ENCODE measurements at places on chromosomes 16 and 17.

DNA sequence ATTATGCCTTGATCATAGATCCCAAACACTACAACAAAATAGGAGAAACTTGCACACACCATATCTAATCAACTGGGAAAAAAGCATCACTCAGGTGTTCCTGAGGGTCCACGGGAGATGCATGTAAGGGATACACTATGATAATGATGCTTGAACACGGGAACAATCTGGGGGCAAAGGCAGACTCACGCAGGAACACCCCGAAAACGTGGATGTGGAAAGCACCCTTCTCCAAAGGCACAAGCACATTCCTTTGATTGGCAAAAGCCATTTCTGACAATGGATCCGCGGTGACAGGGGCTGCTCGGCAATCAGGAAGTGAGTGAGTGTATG lies 1.3 kb downstream of the ZNF652 start:
- DNase-seq: no peak

GRCh38 chr16:83227336-83227735 lies 580.4 kb upstream of the HSBP1 start:
- DNase-seq: no peak

DNA sequence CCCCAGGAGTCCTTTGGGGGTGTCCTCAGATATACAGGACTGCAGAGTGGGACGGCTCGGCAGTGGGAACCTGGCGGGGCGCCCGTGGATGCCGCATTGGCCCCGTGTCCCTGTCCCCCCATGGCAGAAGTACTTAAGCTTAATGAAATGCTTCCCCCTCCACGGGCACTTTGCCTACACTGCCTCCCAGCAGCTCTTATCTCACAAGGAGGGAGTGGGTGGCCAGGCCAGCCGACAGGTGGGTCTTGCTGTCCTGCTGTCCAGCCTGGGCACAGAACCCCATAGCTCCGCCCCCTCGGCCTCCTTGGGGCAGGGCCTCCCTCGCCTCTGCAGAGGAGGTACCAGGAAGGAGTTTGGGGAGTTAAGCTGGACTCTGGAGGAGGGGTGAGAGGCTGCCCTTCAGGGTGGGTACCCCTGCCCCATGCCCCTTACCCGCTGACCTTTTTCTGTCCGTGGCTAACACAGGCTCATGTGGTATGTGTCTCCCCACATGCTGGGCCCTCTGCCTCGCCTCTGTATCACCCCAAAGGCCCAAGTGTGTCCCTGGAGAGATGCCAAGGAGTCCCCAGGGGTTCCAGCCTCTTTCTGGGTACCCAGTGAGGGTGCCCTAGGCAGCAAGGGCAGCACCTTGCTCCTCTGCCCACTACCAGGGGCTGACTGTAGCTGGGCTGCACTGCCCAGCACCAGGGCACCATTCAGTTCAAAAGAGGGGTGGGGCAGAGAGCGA lies 8.7 kb downstream of the THRA start:
- DNase-seq: peak; percentile 36

DNA sequence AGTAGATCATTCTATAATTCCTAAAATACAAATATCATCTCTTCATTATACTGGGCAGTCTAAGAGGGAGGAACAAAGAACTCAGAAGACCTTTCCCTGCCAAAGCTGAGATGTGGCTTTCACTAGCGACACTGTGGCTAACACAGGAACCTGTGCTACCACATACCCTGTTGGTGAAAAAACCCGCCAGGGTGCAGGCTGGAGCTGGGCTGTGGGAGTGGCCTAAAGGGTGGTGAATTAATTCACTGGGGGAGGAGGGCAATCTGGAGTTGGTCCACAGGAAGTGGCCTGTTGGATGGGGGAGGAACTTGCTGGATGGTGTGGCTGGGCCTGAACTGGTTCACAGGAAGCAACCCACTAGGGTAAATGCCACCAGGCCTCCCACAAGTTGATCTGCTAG lies 7.4 kb downstream of the ZNF594 start:
- DNase-seq: no peak

GRCh38 chr17:19781488-19782458 lies 33.7 kb upstream of the ALDH3A1 start:
- DNase-seq: no peak

DNA sequence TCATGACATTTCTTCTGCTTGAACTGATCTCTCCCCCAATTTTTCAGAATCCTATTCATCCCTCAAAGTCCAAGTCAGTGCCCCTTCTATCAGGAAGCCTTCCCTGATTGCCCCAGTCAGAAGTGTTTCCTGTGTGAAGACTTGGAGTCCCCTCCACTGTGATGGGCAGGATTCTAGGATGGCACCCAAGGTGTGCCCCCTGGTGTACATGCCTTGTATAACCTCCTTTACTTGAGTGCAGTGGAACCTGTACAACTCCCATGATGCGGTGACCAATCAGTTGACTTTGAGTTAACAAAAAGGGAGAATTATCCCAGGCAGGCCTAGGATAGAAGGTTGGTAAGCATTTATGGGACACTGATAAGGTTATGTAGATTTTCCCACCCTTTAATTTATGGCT lies 23.4 kb downstream of the MYH13 start:
- DNase-seq: no peak

DNA sequence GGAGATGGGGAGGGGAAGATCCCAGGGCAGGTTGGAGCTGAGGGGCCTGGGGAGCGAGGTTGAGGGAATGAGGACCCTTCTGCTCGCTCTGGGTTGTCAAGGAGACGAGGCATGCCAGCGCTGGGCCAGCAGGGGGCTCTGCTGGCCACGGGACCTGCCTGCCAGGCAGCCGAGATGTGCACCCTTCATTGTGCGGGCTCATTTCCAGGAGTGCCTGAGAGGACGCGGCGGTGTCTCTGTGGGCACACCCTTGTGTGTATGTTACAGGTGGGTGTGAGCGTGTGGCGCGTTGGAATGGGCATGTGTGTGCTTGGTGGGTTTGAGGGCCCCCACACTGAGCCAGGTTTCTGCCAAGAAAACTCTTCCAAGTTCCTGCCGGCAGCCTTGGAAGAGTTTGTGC lies 15.9 kb downstream of the ARHGAP23 start:
- peak; percentile 69 for DNase-seq

- DNase-seq: peak; percentile 10
Observed at GRCh38 chr17:3891626-3892094, 1.2 kb downstream of the CAMKK1 start.

GRCh38 chr17:22460461-22461063 lies 768.2 kb downstream of the KCNJ18 start:
- DNase-seq: no peak

DNA sequence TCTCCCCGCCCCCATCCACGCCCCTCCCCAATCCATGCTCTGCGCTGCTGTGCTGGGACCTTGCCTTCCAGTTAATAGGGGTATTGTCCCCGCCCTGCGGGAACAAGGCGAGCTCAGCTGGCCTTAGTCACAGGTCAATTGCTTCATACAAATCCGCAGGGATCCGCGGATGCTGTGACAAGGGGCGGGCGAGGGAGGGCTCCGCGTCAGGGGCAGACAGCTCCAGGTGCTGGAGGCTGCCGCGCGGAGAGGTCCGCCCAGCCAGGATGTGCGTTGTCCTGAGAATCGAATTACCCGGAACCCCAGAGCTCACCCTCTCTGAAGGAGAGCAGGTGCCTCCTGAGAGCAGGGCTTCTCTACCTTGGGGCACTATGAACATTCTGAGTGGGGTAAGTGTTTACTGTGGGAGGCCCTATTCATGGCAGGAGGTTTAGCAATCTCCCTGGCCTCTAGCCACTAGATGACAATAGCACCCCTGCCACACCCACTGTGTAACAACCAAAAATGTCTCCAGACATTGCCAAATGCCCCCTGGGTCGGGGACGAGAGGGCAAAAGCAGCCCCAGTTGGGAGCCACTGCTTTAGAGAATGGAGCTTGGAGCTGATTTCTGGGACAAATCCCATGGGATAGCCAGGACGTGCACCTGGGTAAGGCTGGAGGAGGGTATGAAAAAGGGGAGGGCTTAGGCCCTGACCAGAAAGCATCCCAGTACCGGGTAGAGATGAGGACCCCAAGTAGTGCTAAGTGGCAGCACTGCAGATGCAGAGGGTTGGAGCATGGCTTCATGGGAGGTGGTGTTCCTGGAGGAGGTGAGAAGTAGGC lies 138.2 kb downstream of the CYLD start:
- peak; percentile 27 for DNase-seq

DNA sequence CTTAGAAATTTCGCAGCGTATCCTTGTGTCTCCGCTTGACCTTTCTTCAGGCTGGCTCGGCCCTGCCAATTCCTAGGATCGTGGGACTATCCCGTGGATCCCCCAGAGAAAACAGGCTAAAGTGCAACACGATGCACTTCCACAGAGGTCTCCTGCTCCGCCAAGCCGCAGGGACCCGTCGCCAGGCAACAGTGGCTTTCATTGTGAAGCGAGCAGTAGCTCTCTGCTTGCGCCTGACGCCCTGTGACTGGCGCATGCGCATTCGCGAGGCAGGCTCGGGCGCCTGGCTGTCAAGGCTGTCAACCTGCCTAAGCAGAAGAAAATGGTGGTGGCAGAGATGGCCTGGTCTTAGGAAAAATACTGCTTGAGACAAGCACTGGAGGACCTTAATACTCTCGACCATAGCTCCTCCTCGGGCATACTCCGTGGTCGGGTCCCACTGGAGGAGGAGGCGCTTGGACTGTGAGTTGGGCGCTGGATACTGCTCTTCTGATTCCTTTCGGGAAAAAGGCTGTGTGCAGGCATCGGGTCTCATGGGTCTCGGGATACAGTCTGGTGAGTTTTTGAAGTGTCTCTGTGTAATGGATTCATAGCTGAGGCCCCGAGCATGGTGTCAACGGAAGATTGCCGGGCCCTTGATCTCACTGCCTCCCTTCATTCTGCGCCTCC lies 2336.1 kb downstream of the TP53TG3F start:
- DNase-seq: peak; percentile 74

- no peak for DNase-seq
Observed at GRCh38 chr16:89958068-89958467, 9.5 kb downstream of the DEF8 start.

- DNase-seq: no peak
Observed at GRCh38 chr17:19248151-19248927, 11.2 kb downstream of the EPN2 start.

DNA sequence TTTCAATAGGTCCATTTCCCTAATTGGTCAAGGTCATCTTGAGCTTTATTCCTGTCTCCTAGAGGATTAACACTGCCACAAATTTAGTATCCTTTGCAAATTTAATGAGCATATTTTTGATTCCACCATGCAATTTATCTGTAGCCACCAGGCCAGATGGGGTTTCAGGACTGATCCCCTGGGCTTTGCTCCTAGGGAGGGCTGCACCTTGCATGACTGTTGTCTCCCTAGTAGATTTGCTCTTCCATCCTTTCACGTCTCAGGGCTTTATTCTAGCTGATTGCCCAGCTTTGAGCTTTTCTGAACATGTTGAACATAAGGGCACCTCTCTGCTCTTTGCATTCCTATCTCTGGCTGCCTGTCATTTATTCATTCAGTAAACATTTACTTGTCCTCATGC lies 7.7 kb upstream of the KCNH6 start:
- DNase-seq: no peak

- no peak for DNase-seq
Observed at GRCh38 chr17:32299580-32300164, 34.0 kb downstream of the RHBDL3 start.

GRCh38 chr16:84068041-84068440 lies 25.4 kb upstream of the SLC38A8 start:
- no peak for DNase-seq

DNA sequence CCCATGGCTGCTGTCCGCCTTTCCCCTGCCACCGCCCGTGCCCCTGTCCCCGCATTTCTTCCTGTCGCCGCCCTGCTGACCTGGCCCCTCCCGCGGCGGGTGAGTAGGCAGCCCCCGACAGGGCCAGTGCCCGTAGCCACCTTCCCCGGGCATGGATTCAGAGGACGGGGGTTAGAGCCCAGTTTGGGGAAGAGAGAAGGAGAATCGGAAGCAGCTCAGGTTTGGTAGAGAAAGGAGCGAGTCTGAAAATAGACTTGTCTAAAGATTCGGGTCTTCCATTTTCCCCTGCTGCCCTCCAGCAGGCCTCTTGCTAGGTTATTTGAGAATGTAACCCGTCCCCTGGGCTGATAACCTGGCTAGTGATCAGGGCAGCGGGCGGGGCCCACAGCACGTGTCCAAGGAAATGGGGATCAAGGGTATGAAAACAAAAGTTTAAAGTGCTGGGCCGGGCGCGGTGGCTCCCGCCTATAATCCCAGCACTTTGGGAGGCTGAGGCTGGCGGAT lies 7.9 kb upstream of the CLDN9 start:
- DNase-seq: peak; percentile 50

DNA sequence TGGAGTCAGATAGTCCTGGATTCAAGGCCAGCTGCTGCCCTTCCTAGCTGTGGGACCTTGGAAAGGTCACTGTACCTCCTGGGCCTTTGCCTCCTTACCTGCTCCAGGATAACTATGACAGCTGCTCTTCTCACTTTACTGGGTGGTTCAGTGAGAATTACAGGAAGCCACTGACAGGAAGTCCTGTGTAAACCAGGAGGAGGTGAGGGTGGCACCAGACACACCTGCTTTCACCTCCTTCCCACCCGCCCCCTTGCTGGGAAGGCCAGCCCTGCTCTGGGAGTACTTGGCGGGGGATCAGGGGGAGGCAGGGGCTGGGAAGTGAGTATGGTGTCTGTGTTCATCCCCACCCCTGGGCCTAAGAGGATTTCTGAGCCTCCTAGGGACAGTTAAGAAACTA lies 42.6 kb downstream of the CPNE2 start:
- DNase-seq: peak; percentile 40

- peak; percentile 85 for DNase-seq
Observed at GRCh38 chr17:17693253-17694168, 12.3 kb downstream of the RAI1 start.

GRCh38 chr16:53944025-53944424 lies 240.1 kb downstream of the FTO start:
- DNase-seq: no peak

DNA sequence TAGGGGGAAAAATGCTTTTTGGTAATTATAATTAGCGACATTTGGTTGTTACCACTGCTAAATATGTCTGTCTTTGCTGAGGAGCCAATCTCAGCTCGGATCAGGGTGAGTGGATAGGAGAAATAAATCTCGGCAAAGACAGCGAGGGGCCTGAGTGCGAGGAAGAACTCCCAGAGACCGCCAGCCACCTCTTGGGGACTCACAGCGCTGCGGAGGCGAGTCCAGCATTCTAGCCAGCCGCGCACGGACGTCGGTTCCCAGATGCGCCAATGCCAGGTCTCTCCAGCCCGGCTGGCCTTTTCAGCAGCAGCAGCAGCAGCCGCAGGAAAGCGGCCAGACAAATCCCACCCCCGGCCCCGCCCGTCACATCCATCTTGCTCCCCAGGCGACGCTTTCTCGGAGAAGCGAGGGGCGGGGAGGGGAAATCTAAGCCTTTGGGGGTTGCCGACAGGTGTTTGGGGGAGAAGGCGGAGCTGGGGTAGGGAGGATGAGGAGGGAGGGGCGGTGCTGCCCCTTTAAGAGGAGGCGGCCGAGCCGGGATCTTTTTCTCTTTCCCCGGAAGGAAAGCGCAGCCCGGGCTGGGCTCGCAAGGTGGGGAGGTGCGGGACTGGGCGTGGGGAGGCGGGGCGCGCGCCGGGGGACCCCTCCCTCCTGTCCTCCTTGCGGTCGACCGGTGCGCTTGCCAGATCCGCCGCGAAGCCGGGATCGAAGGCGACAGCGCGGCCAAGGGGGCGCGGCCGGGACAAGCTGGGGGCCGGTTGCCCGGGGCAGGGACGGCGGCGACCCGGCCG lies at the start of gene ITGA3:
Gene ITGA3 (plus strand): TSS at position 685 of the 791 bp plus-strand sequence. CDS start 330 bp downstream, outside the sequence.
- peak; percentile 87 for DNase-seq

- peak; percentile 60 for DNase-seq
Observed at GRCh38 chr16:67150833-67151396, at the start of gene B3GNT9. B3GNT9 (minus strand) TSS chr16:67150998; CDS start chr16:67150485, 513 bp downstream.

- DNase-seq: no peak
Observed at GRCh38 chr17:57269598-57270255, 13.4 kb downstream of the MSI2 start.

Measured in NCI-H1417 (cell line).